Right cardiac atrium (tissue), 5 donors: ENCODE measurements at places on chromosomes 13 and 19. TPM values are rescaled to one million over a fixed set of nuclear protein-coding genes. Genes with fewer than 3 reads are reported as not detected.
A peak's percentile ranks its signal among the peaks of the same experiment; 100 is the strongest.

GRCh38 chr19:32581705-32582179 lies 752 bp downstream of the PDCD5 start:
- DNase-seq, result peak; percentile 74

DNA sequence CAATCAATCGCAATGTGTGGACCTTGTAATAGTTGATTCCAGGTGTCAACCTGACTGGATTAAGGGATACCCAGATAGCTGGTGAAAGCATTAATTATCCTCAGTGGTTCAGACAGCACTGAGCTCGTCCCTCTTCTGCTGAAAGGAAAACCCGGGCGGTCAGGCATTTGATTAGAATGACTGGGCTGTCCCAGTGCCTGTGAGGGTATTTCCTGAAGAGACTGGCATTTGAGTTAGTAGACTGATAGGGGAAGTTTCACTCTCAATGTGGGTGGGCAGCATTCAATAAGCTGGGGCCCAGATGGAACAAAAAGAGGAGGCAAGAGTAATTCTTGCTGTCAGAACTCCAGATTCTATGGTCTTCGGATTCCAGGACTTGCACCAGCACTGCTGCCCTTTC lies 31.9 kb downstream of the KPNA3 start:
- no peak for DNase-seq

DNA sequence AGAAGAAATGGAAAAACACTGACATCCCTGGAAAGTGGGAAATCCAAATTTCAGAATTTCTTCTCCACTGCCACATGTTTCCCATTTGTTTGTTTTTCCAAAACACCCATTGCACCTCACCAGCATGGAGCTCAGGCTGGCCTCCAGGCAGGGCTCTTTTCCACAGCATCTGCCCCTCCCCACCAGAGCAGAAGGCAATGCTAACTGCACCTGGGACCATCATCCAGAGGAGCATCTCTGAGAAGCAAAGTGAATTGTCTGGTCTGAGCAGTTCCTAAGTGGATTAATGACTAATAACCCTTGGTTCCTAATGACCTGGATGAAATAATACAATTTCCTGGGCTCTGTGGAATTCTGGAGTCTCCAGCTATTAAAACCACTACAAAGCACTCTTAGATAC lies 8.8 kb upstream of the CYSLTR2 start:
- no peak for DNase-seq

The UBE2L5 gene
- polyA plus RNA-seq, result not detected

DNA sequence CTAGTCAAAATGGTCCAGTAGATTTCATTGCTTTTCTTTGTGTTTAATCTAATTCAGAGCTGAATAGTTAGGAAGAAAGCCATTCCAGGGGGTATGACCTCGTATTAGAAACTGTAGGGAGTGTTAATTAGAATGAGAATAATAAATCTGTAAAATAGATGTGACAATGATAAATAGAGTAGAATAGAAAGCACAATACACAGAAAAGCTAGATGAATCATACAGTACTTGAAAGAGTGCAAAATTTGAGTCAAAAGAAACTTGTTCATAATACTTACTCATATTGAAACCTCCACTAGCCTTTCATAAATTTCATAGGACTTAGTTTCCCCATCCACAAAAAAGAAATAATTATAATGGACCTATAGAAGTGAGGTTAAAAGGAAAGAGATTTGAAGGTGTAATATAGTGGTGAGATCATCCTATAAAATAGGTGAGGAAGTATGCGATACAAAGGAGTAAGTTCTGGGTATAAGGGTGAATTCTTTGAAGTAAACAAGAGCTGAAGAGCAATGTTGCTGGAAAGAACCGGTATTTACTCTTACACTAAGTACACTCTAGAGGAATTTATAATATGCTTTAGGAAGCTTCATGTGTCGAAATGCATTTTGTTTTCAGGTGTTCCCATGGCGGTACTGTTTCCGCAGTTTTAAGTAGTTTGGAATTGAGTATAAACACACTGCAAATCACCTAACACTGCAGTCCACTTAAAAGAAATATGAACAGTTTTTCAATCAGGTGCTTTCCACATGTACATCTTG lies 21.9 kb downstream of the PCDH17 start:
- no peak for DNase-seq

GRCh38 chr13:98214008-98214643 lies 37.1 kb upstream of the RNF113B start:
- no peak for DNase-seq

The WDR87 gene
- not detected for polyA plus RNA-seq

The KCNN4 gene
- polyA plus RNA-seq, result 0.34 TPM

The METTL21C gene
- polyA plus RNA-seq, result not detected

DNA sequence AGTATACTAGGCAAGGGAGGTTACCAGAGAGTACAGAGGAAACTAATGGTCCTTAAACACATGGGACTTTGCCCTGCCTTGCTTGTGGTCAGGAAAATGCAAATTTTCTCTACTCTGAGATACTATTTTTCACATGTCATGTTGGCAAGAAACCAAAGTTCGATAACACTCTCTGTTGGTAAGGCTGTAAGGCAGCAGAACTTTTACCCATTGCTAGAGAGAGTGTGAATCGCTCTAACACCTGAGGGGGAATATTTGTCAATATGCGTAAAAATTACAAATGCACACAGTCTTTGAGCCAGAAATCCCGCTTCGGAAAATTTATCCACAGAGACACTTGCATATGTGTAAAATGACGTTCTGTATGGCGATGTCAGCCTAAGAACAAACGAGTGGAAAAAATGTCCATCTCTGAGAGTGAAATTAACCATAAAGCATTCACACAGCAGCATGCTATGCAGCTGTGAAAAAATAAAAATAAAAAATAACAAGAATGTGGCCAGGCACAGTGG lies 9.5 kb upstream of the RFX1 start:
- no peak for DNase-seq

The ZNF135 gene
- 4.2 TPM for polyA plus RNA-seq
